ENCODE measurements at places on chromosomes 7 and 10. TPM values are rescaled to one million over a fixed set of nuclear protein-coding genes. Genes with fewer than 3 reads are reported as not detected.

MACROH2A2 gene
- 6.7 TPM for total RNA-seq

A1CF gene
- total RNA-seq = not detected

GRCh38 chr7:84091318-84091717 is 103.3 kb downstream of the SEMA3A start:
- DNase-seq = no peak

GRCh38 chr10:27701938-27702537 is 43.6 kb downstream of the MKX start:
- no peak for DNase-seq

GRCh38 chr7:83077328-83077727 is 85.4 kb downstream of the PCLO start:
- DNase-seq = no peak

CUX1 gene
- total RNA-seq = 66.2 TPM

ITIH5 gene
- total RNA-seq = not detected

LHFPL3 gene
- total RNA-seq = not detected

PITRM1 gene
- 105 TPM for total RNA-seq

DNA sequence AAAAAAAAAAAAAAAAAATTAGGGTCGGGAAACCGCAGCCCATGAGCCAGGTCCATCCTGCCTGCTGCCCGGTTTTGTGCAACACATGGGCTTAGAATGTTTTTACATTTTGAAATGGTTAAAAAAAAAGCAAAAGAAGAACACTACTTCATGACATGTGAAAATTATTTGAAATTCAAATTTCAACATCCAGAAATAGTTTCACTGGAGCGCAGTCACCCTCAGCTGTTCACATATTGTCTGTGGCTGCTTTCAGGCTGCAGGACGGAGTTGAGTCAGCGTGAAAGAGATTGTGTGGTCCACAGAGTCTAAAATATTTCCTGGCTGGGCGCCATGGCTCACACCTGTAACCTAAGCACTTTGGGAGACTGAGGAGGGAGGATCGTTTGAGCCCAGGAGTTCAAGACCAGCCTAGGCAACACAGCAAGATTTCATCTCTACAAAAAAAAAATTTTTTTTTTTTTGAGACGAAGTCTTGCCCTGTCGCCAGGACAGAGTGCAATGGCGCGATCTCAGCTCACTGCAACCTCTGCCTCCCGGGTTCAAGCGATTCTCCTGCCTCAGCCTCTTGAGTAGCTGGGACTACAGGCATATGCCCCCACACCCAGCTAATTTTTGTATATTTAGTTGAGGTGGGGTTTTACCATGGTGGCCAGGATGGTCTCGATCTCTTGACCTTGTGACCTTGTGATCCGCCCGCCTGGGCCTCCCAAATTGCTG is 63.9 kb upstream of the ECHDC3 start:
- no peak for DNase-seq

- DNase-seq = no peak
Measured at GRCh38 chr10:45368181-45368580, 5.8 kb upstream of the ALOX5 start.

DNA sequence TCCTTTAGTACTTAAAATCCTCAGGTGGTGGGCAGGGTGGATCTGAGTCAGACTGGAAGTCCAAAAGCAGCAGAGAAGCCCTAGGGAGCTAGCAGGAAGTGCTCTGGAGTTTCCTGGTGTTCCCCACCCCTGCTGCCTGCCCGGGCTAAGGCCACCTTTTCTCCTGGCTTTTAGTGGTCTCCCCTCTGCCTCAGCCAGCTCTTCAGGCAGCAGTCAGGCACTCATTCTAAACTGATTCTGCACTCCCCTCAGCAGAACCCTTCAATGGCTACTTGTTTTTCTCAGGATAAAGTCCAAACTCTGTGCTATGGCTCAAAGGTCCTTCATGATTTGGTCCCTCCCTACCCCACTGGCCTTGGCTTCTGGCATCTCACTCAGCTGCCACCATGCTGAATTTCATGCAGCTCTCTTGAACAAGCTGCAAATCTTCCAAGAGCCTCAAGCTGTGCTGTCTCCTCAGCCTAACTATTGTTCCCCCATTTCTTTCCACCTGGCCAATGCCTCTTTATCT is 28.9 kb upstream of the DNMBP start:
- DNase-seq = no peak

Data from naive thymus-derived CD8-positive, alpha-beta T cell (primary cell).